ENCODE measurements at places on chromosomes 3 and 15.

GRCh38 chr3:171640520-171641412, 169.5 kb downstream of the PLD1 start:
- DNase-seq, result no peak

DNA sequence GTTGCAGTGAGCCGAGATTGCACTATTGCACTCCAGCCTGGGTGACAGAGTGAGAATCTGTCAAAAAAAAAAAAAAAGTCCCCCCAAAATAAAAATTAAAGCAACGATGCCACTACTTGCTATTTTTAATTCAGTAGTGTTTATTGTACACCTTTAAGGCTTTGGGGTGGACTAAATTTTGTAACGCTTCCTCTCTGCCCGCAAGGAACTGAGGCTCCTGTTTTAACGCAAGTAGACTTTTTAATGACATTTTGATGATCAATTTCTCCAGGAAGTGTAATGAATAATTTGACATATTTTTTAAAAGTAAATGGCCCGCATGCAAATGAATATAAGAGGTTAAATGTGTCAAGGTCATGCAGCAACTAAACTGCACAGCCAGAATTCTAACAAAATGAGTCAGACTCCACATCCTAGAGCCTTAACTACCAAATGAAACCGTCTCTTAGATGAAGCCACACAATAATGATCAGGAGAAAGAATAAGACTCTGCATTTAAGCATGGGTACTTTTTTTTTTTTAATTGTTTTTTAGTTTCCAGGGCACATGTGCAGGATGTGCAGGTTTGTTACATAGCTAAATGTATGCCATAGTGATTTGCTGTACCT, 96.8 kb upstream of the LMOD3 start:
- DNase-seq, result no peak

DNA sequence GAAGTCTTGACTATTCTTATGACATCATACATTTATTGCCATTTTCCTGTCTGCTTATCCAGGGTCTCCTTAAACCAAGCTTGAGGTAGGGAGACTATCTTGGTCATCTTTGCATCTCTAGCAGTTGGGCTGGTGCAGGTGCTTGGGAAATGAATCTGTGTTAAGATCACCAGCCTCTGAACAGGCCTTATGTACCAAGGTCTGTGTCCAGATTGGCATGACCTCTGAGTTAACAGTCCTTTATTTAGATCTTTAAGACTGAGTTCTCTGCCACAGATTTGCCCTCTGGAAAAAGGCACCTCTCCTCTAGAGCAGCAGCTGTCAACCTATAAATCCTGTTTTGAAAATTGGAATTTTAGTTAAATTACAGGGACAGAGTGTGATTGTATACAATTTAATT, 35.4 kb downstream of the RAB7A start:
- no peak for DNase-seq

DNA sequence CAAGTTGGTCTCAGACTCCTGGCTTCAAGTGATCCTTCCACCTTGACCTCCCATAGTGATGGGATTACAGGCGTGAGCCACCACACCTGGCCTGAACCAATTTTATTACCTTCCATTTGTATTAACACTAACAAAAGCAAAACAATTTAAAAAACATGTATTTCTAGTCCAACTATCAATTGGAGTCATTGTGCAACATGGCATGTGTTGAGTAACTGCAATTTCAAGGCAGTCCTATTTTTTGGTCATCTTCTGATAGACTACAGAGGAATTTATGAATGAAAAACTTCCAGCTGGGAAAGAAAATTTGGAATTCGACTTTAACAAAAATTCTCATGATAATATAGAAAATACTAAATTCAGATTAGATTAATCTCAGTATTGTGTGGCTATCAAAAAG, 16.8 kb downstream of the SPTSSB start:
- no peak for DNase-seq

DNA sequence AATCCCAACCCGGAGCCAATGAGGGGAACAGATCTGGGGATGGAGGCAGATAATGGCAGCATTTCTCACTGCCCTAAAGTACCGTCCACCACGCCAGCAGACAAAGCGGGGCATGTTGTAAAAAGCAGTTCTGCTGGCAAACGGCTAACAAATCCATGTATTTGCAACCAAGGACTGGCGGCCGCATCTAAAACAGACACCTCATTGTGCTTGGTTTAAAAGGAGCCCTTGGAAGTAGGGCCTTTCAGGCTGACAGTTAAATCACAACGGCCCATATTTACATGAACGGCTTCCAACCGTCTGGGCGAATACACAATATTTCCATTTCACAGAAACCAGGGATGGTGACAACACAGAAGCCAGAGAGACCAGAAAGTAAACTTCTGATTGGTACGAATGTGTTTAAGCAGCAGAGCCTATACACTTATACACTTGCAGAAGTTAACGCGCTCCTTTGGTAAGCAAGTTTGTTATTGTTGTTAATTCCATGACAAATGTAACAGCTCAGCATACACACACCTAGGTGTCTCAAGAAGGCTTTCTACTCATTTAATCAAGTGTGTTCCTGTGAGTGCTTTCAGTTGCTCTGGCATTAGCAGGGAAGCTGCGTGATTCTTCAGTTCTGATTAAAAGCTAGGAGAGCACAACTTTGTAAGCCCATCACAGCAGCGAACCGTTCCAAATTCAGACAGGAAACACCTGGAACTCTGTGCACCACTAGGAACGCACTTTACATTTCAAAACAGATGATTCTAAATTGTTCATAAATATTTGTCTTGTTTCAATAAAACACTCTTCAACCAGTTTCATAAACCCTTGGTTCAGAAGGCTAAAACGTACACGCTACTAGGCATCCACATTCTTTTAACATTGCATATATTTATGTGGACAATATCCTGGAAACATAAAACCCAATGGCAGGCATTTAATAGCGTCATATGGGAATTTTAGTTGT, 112.9 kb downstream of the PDZRN3 start:
- no peak for DNase-seq

GRCh38 chr3:129025691-129026435, 24.8 kb downstream of the EFCC1 start:
- DNase-seq, result no peak

- no peak for DNase-seq
Observed at GRCh38 chr3:146550743-146551510, 6.5 kb upstream of the PLSCR1 start.

GRCh38 chr15:78944202-78944625, 632 bp downstream of the CTSH start:
- no peak for DNase-seq

DNA sequence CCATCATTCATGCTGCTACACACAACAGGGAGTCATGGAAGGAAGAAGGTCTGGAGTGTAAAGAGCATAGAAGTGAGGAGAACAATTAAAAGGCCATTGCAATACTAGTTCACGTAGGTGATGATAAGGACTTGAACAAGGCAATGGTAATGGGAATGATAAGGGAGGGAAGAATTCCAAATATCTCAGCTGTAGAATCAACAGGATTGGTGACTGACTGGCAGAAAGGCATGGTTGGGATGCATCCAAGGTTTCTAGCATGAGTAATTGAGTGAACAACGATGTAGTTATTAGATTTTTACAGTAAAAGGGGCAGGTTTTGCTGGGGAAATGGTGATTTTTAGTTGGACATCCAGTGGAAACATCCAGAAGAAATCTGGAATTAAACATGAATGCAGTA, 2.4 kb upstream of the SEC62 start:
- DNase-seq, result no peak
